NCI-H226 (cell line): ENCODE measurements at places on chromosomes 6 and 20.
A peak's percentile ranks its signal among the peaks of the same experiment; 100 is the strongest.

- peak; percentile 46 for DNase-seq
These were observed 983 bp upstream of the ADISSP start for GRCh38 chr20:3768342-3769130.

DNA sequence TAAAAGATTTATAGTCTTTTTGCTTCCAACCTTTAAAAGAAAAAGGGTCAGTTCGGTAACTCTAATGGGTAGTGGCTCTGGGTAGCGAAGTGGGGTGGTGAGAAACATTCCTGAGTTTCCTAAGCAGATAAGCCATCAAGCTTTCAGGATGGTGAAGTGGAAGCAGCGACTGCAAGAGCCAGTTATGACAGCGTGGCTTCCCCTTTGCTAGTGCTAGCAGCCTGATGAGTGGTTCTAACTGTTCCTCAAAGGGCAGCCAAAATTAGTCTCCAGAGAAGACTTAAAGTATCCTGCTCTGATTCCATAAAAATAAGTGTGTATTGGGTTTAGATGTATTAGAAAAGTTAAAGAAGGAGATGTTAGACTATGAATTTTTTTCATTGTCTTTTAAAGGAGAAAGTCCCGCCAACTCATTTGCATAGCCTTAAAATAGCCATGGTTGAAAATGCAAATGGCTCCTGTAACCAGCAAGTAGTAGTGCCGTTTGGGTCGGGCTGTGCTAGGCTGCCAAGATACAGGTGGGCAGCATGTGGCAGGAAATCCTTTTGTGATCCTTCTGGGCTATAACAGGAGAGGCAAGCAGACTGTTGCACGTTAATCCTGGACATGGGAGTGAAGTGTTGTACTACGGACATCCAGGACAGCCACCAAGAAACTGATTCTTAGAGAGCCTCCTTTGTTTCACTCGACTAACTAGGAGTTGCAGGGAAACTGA is 18.0 kb downstream of the ELOVL2 start:
- DNase-seq = no peak

GRCh38 chr6:169385237-169385880 is 131.7 kb upstream of the THBS2 start:
- DNase-seq = no peak

DNA sequence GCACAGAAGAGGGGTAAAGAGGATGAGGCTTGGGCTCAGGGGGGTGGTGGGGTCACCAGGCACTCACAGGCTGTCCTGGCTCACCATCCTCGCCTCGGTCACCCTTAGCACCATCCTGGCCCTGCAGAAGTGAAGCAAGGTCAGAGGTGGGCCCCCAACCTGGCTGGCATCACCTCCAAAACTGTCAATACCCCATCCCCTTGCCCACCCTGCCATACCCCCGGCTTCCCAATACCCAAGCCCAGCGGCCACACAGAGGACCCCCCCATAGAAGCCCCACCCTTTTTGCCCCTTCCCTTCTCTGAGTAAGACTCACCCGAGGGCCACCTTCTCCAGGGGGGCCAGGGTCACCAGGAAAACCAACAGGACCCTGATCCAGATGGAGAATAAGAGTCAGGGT is 23.6 kb downstream of the COL11A2 start:
- DNase-seq = no peak

DNA sequence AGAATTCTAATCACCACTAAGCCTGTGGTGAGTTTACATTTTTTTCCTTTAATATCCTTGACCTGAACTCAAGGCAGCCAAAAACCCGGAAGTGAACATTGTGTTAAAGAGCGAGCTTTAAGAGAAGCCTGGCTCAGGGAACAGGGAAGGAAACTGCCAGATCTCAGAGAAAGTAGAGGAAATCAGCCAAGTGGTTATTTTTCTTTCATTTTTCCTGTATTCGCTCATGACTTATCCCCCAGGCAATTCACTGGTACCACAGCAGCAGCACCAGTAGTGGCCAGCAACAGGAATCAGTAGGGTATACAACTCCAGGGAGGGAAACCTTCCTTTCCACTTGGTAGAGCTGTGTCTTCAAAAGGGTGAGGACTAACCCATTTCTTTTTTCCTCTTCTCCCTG is 89.6 kb upstream of the HMGCLL1 start:
- DNase-seq = no peak

DNA sequence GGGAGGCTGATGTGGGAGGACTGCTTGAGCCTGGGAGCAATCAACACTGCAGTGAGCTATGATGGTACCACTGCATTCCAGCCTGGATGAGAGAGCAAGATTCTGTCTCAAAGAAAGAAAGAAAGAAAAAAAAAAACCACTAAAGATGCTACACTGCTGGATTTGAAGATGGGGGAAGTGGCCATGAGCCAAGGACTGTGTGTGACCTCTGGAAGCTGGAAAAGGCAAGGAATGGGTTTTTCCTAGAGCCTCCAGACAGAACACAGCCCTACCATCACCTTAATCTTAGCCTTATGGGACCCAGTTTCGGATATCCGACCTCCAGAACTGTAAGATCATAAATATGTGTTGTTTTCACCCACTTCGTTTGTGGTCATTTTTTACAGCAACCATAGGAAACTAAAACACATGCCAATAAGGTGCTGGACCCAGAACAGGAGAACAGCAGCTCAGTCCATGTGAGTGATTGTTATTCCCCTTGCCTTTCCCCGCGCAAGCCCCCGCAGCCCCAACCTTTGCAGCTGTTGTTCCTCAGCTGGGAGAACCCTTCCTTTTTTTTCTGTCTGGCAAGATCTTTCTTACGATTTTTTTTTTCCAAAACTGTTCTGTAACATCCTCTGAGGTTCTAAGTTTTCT is 11.1 kb upstream of the VAPB start:
- DNase-seq = no peak

- no peak for DNase-seq
These were observed 73.5 kb downstream of the ECT2L start for GRCh38 chr6:138869398-138869797.

- no peak for DNase-seq
These were observed 174.6 kb downstream of the KHDC1L start for GRCh38 chr6:73050706-73051105.

DNA sequence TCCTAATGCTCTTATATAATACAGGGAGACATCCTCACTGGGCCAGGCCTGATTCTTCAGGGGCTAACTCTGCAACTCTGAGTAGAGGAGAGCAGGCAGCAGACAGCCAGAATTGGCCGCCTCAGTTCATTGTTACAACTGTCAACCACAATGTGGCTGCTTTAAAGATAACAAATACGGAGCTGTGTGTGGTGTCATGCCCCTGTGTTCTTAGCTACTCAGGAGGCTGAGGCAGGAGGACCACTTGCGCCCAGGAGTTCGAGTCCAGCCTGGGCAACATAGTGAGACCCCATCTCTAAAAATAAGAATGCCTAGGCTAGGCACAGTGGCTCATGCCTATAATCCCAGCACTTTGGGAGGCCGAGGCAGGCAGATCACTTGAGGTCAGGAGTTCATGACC is 34.3 kb downstream of the CEP250 start:
- DNase-seq = no peak

GRCh38 chr20:8587810-8588209 is 455.7 kb downstream of the PLCB1 start:
- DNase-seq = no peak

- no peak for DNase-seq
These were observed 31.1 kb upstream of the SYNDIG1 start for GRCh38 chr20:24438331-24438730.
